Hypothalamus (tissue), 51 donors: ENCODE measurements at places on chromosomes 6 and 20.
A peak's percentile ranks its signal among the peaks of the same experiment; 100 is the strongest.

DNA sequence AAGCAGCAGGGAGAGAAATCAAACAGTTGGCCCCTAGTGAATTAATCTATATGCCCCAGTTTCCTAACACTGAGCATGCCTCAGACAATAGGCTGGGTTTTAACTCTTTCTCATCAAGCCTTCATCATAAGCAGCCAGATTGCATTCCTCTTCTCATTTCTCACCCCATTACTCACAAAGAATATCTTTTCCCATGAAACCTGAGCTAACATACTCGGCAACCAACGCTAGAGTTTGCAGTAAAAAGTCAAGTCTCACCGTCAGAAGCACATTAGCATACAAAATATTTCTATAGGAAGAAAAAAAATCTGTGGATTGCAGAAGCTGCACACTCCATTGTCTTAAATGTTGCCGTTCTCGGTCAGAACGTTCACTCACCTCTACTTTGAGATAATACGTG is 429.9 kb upstream of the ARID1B start:
- no peak for DNase-seq

DNA sequence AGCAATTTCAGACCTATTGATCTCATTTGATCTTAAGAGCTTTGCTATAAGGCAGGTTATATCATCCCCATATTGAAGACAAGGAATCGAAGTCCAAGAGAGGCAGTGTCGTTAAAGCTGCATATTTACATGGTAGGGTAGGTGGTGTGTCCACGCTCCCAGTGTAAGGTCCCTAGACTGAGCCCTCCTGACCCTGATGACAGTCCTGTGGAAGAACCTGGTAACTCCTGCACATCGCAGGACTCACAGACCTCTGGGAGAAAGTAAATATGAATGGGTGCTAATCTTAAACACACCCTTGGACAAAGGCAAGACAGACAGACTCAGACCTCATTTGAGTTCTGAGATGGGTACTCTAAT is 602 bp upstream of the HLA-DPB1 start:
- DNase-seq, result no peak

- DNase-seq, result no peak
Observed at GRCh38 chr6:75135876-75136275, 70.0 kb downstream of the COL12A1 start.

GRCh38 chr6:21953831-21954801 is 342.7 kb downstream of the PRL start:
- DNase-seq, result no peak

DNA sequence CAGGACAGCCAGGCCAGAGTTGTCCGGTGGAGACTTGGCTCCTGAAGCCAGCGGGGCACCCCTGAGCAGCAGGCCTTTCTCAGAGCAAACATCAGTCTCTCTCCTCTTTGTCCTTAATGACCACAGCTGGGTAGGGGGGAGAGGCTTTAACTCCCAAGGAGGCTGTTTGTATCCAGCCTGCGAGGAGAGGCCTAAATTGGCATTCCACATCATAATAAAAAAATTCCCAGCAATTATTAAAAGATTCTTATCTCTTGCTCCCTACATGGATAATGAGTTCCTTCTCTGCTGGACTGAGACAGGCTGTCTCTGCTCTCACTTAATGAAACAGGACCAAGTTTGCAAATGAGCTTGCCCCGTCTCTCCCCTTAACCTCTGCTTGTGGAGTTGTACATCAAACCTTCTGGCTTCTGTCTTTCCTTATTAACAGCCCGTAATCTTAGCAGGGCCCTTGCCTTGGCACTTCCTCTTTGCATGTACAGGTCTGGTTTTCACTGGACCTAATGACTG is 838.2 kb downstream of the MAFB start:
- no peak for DNase-seq

DNA sequence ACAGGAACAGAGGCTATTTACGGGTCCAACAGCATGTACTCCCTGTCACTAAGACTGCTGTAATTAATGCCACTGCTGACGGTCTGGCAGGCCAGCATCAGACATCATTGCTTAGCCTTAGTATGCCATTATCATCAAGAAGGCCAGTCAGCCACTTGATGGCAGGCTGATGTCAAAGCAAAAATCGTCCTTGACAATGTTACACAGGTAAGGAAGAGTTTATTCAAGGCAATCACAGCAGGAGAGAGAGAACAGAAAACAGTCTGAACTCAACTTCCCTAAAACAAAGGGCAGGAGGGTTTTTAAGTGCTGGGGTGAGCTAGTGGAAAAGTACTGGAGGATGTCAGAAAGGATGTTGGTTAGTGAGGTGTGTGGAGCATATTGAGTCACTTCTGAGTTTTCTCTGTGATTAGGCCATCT is 25.1 kb downstream of the FKBP1C start:
- no peak for DNase-seq

GRCh38 chr6:123211777-123212545 is 215.9 kb downstream of the CLVS2 start:
- DNase-seq, result no peak

DNA sequence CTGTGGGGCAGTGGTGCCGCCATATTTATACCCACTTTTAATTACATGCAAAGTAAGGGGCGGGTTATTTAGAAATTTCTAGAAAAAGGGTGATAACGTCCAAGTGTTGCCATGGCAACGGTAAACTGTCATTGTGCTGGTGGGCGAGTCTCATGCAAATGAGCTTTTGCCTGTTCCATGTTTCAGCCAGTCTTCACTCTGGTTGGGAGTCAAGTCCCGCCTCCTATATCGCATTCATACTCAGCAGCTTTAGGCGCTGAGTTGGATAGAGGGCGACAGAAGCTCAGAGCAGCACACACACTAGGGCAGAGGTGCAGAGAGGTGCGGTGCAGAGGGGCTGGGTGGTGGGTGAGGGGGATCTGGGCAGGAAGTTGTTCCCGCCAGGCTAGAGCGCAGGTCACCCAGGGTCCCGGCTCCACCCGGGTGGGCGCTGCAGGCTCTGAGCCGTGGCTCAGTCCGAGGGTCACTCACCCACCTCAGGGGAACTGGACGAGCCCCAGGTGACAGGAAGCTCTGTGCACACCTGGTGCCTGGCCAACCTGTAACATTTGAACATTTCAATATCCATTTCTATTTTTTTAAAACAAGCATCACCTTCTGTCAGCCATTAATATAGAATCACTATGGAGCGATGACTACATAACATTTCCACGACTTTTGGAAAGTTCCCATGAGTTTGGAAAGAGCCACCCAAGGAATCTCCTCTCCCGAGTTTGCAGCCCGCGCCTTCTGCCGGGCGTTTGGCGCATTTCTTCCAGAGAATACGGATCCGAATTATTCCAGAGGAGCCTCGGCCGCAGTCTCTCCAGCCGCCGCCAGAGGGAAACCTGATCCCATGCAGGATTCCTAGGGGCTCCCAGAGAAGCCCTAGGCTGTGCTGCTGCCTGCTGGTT is 89.1 kb upstream of the PHACTR3 start:
- peak; percentile 35 for DNase-seq

GRCh38 chr6:92114091-92114675 is 1305.2 kb downstream of the EPHA7 start:
- DNase-seq, result no peak

DNA sequence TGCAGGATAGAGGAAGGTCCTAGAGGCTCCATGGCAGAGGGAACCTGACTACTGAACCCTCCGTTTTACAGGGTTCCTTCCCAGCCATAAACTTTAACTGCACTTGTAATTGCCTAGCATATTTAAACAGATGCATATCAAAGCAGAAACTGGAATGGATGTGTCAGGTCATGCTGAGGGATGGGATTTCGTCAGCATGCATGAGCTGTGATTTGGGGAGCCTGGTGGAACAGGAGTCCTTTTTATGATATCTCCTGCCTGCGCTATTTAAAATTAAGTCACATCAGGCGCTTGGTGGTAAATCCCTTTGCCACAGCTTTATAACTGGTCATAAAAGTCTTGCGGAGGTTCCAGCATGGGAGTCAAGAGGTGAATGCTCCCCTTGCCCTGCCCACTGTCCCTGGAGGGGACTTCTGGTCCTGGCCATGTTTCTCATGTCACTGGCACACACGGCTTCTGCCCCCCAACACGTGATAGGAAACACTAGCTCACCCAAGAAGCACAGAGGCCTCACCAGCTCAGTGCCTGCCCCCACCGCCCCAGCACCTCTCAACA is 26.0 kb upstream of the PCMTD2 start:
- DNase-seq, result no peak
